ENCODE measurements at places on chromosomes 5 and 9.

- DNase-seq, result peak; percentile 73
Observed at GRCh38 chr5:119435436-119436132, 16.7 kb upstream of the HSD17B4 start.

DNA sequence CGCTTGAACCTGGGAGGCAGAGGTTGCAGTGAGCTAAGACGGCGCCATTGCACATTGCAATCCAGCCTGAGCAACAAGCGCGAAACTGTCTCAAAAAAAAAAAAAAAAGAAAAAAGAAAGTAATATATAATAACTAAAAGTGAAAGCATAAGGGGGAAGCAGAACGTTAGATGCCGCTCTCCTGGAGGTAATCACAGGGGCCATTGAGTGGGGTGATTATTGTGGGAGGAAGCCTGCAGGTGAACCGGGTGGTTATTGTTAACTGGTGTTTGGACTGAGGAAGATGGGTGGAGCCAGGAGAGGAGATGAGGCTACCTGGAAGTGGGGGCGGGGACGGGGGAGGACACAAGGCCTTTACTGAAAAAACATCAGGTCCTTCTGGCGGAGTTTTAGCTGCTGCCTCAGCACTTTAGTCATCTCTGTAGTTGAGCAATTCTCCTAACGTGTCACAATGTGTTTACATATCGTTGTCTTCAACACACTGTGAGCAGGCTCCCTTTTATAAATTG, 5.3 kb upstream of the TJP2 start:
- DNase-seq, result peak; percentile 91

- DNase-seq, result no peak
Observed at GRCh38 chr5:28737682-28738081, 1699.3 kb upstream of the CDH9 start.

DNA sequence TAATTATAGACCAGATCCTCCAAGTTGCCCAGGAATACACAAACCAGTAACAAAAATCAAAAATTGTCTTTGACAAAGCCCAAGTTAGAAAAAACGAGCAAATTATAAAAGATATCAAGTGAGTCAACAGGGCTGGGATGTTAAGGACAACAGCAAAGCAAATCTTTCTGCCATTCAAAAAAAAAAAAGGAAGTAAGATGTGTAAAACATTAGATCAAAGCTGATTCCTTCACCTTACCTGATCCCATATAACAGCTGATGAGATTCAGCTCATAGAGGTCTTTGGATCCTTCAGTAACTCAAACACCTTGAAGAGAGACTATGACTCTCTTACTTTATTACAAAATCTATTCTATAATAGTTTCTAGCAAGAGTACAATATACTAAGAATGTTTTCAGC, 100.9 kb downstream of the STRBP start:
- DNase-seq, result no peak

GRCh38 chr5:124460642-124461041, 285.8 kb downstream of the ZNF608 start:
- no peak for DNase-seq

DNA sequence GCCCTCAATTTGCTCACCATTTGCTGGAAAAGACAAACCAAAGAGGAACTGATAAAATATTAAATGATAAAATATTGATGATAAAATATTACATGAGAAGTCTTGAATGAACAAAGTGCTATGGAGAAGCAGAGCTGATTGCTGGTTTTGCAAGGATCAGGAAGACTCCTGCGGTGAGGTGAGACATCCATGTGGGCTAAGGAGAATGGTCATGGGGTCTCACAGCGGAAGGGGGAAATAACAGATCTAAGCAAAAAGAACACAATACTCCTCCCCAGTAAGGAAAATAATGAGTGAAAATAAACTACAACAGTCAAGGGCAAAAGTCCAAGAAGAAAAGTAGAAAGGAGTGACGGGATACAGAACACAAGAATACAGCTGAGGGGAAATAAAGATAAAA, 146.8 kb downstream of the LURAP1L start:
- no peak for DNase-seq

DNA sequence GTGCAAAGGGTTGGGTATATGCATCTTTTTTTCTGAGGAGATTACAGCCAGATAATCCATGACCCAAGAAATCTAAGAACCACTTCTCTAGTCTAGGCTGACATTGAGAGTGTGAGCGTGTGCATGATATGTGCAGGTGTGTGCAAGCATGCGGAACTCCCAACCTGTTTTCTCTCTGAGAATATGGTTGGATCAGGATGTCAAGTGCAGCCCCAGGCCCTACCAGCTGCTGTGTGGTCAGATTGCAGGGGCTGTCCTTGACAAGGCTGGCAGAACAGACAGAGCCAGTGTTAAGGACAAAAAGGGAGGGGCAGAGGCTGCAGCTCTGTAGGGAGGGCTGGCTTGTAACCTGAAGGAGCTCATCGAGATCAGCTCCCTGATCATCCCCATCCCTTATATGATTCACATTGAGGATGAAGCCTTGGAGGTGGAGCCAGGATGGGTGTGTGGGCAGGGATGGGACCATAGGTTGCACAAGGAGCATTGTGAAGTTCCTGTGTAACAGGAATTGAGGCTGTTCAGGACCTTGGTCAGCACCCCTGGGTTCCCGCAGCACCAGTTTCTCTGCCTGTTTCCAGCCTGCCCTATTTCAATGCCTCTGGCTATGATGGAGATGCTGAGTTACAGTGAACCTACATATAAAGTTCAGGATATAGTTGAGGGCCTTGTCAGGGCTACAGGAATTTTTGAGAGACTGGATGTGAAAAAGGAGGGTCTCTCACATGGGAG, 52.6 kb upstream of the ARAP3 start:
- peak; percentile 35 for DNase-seq

DNA sequence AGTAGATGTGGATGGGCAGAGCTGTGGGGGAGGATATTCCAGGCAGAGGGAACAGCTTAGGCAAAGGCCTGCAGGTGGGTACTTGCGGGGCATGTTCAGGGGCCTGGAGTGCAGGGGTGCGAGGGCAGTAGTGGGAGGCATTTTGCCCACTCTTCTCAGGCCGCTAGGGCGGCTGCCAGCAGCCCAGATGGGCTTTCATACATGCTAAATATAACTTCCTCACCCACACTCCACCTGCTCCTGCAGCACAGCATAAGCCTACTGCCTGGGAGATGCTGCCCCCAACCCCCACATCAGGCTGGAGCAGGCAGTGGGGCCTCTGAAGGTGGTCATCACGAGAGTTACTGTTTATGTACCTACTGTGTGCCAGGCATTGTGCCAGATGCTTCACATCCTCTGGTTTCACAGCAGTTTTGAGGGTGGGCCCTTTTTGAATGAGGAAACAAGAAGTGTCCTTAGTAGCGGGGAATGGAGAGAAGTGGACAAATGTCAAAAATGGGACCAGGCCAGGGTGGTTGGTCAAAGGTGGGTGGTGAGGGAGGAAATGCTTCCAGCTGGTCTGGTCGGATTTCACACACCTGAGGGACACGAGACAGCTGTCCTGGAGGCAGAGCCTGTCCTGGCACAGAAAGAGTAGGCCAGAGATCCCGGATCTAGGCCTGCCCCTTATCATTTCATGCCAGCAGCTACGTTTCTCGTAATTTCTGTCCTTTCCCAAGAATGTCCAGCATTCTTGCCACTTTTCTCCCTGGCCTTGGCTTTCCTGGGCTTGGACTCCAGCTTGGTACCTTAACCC, 12.1 kb downstream of the RGS14 start:
- DNase-seq, result no peak

DNA sequence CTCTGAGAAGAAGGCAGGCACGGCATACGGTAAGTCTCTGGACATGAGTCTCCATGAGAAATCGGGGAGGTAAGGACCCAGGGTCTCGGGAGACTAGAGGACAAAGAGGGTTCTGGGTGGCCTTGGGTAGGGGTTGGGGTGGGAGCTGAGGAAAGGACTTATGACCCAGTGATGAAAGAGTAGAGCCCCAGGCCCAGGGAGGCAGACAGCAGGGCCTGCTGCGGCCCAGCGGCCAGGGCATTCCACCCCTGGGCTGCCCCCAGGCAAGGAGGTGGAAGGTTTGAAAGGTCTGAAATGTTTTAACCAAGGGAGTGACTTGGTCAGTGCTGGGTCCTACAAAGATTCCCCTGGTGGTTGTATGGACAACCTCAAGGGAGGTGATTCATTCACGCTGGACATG, 89.1 kb downstream of the CRB2 start:
- DNase-seq, result no peak

DNA sequence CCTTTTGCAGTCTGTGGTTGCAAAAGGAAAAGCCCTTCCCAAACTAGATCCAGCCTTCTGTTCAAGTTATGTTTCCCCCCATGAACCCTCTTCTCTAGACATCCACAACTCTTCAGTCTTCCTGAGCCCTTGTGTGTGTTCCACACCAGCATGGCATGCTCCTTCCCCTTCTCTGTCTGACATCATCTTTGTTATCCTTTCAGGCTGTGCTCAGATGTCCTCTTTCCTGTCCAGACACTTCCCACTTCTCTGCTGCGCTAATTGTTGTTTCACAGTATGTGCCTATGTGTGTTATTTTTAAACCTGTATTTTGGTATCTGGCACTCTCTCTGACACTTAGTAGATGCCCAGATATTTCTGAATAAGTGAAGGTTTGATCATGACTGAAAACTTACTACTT, 38.2 kb downstream of the FOCAD start:
- peak; percentile 36 for DNase-seq

DNA sequence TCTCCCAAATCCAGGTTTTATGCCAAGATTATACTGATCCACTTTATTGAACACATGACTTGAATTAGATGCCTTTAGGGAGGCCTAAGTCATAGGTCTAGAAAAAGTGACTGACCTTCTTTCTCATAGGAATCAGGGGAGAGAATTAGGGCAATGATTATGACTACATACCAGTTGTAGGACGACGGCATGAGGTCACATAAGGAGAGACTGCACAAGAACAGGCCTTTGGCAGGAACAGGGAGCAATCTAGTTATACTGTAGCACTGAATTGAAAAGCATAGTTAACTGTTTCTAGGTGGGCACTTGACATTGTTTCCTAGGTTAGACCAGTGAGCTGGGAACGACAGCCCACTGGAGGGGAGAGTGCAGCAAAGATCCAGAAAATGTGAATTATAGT, 22.7 kb downstream of the CREBRF start:
- no peak for DNase-seq

- DNase-seq, result peak; percentile 75
Observed at GRCh38 chr9:6566409-6567139, 79.0 kb downstream of the GLDC start.

GRCh38 chr5:58965677-58966414, 383.0 kb downstream of the RAB3C start:
- no peak for DNase-seq

- peak; percentile 81 for DNase-seq
Observed at GRCh38 chr5:54867310-54867944, 118.0 kb downstream of the ESM1 start.

DNA sequence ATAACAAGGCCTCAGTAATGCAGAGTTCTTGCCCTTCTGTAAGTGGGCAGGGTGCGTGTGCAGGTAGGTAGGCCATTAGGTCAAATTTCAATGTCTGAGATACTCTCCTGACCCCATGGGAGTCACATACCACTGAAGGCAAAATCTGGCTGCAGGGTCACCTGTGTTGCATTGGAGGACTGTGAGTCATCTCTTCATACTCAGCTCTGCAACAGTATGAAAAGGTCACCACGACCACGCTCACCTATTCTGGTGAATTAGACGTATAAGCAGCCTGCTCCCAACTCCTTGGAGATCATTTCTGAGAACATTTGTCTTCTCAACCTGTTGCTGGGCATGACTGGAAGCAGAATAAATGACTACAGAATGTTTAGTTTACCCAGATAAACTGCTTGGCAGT, 599.8 kb downstream of the PDE4D start:
- no peak for DNase-seq

DNA sequence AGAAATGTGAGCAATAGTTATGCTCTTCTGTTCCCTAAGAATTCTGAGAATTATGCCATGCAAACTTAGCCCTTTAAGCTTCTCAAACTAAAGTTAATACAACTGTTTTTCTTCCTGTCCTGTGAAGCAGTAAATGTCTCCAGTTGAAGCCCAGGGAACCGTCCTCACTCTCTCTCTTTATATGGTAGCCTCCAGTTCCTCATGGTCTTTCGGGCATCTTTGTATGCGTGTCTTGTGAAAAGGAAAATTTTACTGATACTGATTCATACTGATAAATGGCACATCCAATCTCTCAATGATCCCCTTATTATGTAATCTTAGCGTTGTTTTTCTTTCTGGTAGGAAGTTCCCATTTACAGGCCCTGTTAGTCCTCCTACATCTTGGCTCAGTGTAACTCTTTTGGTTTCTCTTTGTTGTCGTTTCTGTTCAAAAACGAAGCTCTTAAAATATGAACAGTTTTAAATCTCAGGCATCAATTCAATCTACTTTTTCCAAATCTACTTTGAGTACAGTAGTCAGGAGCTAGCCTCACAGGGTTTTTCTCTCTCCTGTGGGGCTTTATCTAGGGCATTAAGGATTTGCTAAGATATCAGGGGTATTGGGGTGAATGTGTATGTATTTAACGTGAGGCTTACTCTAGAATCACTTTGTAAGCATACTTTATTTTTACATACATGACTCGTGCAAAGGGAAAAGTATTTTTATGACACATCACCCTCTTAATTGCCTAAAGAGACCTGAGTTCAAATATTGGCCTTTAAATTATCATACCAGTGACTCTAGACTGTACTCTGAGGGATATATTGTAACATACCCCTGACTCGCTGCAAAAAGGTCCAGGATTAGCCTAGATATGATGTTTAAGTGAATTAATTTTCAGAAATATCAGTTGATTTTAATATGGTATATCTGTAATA, 258.0 kb downstream of the NR3C1 start:
- peak; percentile 90 for DNase-seq

DNA sequence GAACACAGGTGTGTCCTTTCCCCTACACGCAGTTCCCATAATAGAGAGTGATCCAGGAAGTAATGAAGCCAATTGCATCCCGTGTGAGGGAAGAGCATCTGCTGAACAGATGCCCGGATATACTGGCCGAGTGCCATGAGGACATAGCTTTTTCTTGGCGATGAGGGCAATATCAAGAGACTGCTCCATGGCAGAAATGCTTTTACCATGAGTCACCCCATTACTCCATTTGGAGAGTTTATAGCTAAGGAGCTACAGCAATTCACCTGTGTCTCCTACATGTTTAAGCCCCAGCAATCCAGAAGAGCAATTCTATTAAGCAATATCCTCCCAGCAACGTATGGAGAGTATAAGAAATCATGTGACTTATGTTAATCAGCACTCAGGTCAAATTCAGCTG, 222.0 kb upstream of the KLF4 start:
- DNase-seq, result no peak

Measured in inflammatory macrophage treated with lipopolysaccharide for 4 hours (primary cell).